ENCODE measurements at places on chromosomes 5 and 9. TPM values are rescaled to one million over a fixed set of nuclear protein-coding genes. Genes with fewer than 3 reads are reported as not detected.

DNA sequence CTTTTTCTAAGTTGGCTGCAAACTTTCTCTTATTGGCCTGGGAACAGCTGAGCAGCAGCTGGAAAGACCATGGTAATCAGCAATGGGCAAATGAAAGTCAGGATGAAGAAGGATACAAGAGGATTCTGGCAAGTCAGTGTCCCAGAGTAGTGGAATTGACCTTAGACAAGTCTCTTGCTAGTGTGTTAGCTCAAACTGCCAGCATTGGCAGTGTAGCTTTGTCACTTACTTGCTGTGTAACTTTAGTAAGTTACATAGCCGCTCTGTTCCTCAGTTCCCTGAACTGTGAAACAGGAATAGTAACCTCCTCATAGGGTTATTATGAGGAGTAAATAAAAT lies 3.6 kb downstream of the ALDH1A1 start:
- H3K27me3 ChIP-seq = no peaks in the 10 kb centered on the region
- no peak for DNase-seq
- no peak overlapping the region for H3K27ac ChIP-seq
- H3K36me3 ChIP-seq = no peaks in the 10 kb centered on the region

GRCh38 chr9:121734465-121734864 lies 83.0 kb downstream of the DAB2IP start:
- peaks cover 27% of the 10 kb centered on the region for H3K27me3 ChIP-seq
- peaks cover 44% of the 10 kb centered on the region for H3K4me1 ChIP-seq
- H3K4me3 ChIP-seq = no peak overlapping the region

GRCh38 chr5:169127431-169127830 lies 173.5 kb downstream of the SLIT3 start:
- no peak overlapping the region for H3K4me3 ChIP-seq
- no peak for DNase-seq
- no peaks in the 10 kb centered on the region for H3K27me3 ChIP-seq
- H3K27ac ChIP-seq = no peak overlapping the region
- no peaks in the 10 kb centered on the region for H3K36me3 ChIP-seq

GRCh38 chr9:113502427-113503034 lies 39.0 kb downstream of the RGS3 start:
- H3K27ac ChIP-seq = peak overlapping the region; percentile 100
- DNase-seq = no peak
- H3K27me3 ChIP-seq = peaks cover 29% of the 10 kb centered on the region
- H3K36me3 ChIP-seq = peaks cover 59% of the 10 kb centered on the region

GRCh38 chr5:172493461-172493860 lies 39.1 kb upstream of the SH3PXD2B start:
- no peaks in the 10 kb centered on the region for H3K36me3 ChIP-seq
- no peak overlapping the region for H3K27ac ChIP-seq
- DNase-seq = no peak
- no peak overlapping the region for H3K4me3 ChIP-seq
- H3K4me1 ChIP-seq = peaks cover 10% of the 10 kb centered on the region
- H3K27me3 ChIP-seq = peaks cover 6% of the 10 kb centered on the region

DNA sequence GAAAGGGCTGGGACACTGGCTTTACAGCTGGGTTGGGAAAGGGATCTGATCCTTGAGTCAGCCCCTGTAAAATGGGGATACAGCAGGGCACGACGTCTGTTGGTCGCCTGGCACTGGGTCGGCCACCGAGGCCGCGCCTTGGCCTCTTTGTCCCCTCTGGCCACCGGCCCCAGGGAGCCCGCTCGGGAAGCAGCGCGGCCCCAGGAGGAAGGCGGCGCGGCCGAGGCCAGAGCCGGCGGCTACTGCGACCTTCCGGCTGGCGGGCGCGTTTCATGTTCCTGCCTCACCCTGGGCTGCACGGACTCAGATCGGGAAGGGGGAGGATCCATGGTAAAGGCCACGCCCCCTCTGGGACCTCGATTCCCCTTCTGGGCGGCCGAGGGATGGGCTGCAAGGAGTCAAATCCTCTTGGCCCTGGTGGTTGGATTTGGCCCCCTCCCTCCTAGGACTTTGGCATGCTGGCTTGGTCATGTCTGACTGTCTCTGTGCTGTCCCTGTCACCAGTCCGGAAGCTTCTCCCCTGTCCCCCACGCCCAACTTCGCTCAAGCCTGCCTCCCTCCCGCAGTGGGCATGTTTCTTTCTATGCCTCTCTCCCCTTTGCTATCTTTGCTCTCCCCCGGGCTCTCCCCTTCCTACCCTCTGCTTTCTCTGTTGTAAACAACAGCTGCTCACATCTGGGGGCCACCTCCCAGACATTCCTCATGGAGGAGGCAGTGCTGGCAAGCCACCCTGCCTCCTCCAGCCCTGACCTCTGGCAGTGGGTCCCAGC lies 25.8 kb downstream of the FPGS start:
- peaks cover 30% of the 10 kb centered on the region for H3K36me3 ChIP-seq
- H3K27me3 ChIP-seq = peaks cover 13% of the 10 kb centered on the region
- DNase-seq = peak; percentile 84
- no peak overlapping the region for H3K4me3 ChIP-seq
- H3K4me1 ChIP-seq = peaks cover 35% of the 10 kb centered on the region
- H3K27ac ChIP-seq = peak overlapping the region; percentile 87

GRCh38 chr9:75962013-75962661 lies 71.7 kb downstream of the PCSK5 start:
- peaks cover 4% of the 10 kb centered on the region for H3K27me3 ChIP-seq
- H3K4me1 ChIP-seq = no peaks in the 10 kb centered on the region
- H3K27ac ChIP-seq = no peak overlapping the region

Gene ALDH1B1
- total RNA-seq = 18.7 TPM

Gene ZNF346
- 26.3 TPM for total RNA-seq

Gene PCDHB2
- total RNA-seq = 44.9 TPM

Gene LSM11
- 6.0 TPM for total RNA-seq

Gene MARCOL
- not detected for total RNA-seq

Data from endothelial cell (in vitro differentiated cells).